AML-193 (cell line): ENCODE measurements at places on chromosomes 12 and 14.

DNA sequence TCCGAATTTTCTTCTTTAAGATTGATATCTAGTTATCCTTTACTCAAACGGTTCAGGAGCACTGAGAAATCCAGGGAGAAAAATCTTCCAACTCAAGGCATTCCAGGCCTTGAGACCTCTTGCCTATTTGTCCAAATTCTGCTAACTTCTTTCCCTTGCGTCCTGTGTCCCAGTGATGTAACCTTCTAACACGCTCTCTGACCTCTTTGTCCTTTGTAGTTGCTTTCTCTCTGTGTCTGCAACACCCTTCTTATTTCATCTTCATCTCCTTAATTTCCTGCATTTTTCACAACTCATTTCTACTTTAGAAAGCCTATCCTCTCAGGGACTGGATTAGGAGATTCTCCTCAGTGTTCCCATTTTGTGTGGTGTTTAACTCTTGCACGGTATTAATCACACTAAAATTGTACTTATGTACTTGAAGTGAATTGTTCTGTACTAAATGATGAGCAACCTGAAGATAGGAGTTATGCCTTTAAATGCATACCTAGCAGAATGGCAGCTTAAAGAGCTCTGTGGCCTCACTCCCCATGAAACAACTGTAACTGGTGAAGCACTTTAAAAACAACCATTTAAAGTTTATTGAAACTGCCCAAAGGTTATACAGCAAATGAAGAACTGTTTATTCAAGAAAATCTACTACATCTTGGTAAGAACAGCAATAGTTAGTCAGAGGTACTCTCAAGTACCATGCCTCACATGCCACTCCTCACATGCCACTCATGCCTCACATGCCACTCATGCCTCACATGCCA is 7.4 kb upstream of the SNAPC1 start:
- DNase-seq, result no peak

DNA sequence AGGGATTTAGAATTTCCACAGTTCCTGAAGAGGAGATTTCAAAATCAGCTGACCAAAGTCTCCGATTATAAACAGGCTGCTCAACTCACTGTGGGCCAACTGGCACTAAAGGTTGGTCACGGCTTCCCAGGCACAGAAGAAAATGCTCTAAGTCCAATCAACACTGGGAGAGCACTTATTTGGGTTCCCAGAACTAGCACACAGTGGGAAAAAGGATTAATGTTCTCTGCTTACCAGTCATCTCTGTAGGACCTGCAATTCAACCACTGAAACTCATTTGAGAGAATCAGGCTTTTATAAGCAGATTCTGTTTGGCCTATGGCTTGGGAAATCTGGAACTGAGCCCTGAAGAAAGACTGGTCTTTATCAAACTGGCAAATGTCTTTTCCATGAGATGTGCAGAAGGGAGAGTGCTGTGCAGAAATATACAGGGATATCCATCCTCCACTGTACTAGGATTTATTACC is 49.4 kb downstream of the ABCC9 start:
- no peak for DNase-seq

- DNase-seq, result no peak
Measured at GRCh38 chr12:75528272-75528671, 16.9 kb upstream of the KRR1 start.

DNA sequence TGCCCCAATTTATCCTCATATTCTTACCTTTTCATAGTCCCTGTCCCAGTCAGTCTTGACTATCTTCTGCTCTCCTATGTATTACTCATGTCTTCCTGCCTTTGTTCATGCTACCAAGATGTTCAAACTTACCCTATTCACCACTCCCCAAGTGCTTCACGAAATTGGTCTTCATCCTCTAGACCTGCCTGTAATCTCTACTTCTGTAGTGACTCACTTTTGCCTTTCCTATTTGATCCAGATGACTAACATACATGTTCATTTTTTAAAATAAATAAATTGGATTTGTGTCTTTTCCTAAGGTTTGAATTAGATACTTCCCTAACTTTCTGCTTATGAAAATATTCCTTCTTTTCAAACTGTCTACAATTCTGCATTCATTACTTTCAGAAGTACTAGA is 107.7 kb upstream of the PPM1H start:
- no peak for DNase-seq

DNA sequence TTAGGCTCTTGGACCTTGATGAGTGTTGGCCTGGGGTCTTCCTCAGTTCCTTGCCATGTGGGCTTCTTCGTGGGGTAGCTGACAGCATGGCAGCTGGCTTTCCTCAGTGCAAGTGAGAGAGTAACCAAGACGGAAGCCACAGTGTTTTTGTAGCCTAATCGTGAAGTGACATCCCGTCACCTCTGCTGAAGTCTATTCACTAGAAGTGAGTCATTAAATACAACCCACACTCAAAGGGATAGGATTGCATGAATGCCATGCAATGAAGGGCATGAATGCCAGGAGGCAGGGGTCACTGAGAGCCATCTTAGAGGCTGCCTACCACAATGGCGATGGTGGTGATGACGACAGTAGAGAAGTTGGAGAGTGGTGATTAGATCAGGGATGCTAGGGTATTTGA is 13.5 kb upstream of the ASIC1 start:
- DNase-seq, result no peak

GRCh38 chr12:52523824-52524223 is 3.6 kb upstream of the KRT5 start:
- no peak for DNase-seq

DNA sequence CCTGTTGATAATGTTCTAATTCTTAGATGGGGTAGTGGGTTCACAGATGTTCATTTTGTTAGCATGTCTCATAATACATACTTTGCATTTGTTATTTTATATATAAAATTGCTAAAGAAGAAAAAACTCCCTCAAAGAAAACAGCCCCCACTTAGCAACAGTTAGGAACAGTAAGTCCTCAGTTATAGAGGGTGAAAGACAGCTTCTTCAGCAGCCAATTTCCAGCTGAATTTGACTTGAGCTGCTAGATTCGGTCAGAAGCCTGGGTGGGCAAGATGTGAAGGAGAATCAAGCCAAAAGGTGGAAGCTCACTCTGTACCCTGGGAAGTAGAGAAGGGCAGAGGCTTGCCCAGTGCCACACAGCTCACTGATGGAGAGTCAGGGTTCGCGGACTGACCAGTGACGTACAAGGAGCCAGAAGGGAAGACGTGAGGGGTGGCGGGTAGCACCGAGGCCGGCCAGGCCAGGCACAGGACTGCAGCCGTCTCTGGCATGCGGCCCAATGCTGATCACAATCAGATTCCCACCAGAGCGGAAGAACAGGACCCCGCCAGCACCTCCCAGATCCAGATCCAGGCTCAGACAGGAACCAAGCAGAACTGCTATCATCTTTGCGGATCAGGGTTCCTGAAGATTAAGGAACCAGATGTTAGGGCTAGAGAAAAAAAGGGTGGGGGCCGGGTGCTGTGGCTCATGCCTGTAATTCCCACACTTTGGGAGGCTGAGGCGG is 30.4 kb upstream of the VWF start:
- no peak for DNase-seq

GRCh38 chr14:61360796-61361525 is 39.6 kb downstream of the PRKCH start:
- DNase-seq, result no peak

- no peak for DNase-seq
Measured at GRCh38 chr14:70599345-70599744, 1.1 kb downstream of the MED6 start.

DNA sequence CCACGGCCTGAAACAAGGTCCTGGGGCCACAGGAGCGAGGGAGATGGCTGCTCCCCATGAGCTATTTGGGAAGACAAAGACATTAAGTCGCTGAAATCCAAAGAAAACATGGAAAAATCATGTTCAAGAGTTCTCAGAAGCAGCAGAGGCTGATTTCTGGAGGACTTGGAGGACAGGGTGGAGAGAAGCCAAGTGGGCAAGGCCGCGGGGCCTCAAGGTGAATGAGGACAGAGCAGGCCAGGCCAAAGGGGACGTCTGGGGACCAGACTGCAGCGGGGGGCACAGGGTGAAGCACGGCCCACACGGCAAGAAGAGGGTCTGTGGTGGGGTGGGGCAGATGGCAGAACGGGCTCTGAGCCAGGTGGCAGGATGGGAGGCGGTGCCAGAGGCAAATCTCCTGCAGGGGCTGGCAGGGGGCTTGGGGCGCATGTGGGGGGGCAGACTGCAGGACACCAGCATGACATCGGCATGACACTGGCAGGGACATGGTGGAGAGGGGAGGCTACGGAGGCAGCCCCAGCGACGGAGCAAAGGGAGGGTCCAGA is 48.9 kb downstream of the RNF34 start:
- DNase-seq, result no peak

DNA sequence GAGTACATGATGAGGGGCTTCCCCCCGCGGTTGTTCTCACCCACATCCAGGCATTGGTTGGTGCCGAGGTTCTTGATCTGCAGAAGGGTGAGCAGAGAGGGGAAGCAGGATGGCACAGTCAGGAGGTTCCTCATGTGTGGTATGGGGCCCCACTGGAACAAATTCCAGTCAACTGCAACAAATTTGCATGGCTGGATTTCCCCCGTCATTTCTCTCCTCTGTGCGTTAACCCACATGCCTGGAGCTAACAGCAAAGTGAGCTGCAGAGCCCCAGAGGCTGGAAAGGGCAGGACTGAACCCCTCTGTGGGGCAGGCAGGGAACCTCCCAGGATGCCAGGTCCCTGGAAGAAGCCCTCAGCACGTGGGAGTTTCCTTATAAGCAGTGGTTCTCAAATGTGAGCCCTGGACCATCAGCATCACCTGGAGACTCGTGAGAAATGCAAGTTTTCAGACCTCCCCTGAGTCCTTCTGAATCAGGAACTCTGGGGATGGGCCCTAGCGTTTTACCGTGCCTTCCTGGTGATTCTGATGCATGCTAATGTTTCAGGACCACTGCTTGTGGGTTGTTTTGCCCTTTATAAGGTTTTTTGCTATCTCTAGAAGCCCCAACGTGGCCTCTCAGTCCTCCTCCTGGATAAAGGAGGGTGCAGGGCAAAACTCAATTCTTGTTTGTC is 11.0 kb upstream of the CELA1 start:
- no peak for DNase-seq

DNA sequence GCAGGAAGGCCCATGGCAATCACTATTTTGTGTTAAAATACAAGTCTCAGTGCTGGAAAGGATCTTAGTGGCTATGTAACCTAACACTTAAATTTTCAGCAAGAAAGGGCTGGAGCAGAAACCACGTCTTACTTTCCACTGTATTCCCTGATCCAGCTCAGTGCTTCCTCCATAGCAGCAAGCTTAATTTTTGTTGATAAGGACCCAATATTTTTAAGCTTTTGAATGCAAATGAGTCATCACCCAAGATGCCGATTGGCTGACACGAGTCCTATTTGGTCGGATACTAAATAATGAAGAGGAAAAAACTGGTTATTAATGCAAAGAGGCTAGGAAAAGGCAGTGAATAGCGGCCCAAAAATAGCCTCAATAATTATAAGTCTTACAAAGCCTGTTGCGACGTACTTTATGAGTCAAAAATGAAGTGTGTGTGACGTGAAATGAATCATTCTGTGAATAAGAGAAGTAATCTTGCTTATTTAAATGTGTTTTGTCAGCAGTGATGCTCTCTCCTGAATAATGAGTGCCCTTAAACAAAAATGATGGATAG is 46.9 kb upstream of the IGF1 start:
- no peak for DNase-seq

- DNase-seq, result no peak
Measured at GRCh38 chr14:34693228-34693939, 21.0 kb downstream of the CFL2 start.

- no peak for DNase-seq
Measured at GRCh38 chr12:123427036-123427769, 9.3 kb downstream of the RILPL2 start.

GRCh38 chr12:85784096-85784720 is 52.0 kb downstream of the RASSF9 start:
- DNase-seq, result no peak
